ENCODE measurements at places on chromosomes 11 and 22. TPM values are rescaled to one million over a fixed set of nuclear protein-coding genes. Genes with fewer than 3 reads are reported as not detected.

DNA sequence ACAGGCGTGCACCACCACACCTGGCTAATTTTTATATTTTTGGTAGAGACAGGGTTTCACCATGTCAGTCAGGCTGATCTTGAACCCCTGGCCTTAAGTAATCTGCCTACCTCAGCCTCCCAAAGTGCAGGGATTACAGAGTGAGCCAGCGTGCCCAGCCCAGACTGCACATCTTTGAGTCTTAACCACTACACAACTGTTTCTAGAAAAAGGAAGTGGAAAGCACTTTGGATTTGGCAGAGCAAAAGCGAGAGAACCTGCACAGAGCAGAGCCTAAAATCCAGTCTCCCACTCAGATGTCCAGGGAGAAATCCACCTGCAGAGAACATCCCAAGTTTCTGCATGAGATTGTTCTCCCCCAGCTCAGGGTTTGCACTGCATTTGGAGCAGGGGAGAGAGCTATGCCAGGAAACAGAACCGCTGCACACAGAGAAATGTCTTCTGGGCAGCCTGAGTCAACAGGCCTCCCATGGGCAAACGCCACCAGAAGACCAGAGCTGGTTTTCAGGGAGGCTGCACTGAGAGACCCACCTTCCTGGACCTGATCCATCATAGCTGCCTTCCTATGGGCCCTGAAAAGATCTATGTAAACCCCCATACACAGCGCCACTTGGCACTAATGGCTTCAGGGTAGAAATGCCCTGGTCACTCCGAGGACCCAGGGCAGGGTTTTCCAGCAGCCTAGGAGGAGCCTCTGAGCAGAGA lies 54.0 kb downstream of the RPUSD4 start:
- no peaks in the 10 kb centered on the region for H3K36me3 ChIP-seq
- no peak for DNase-seq
- no peak overlapping the region for H3K27ac ChIP-seq
- H3K4me1 ChIP-seq: no peaks in the 10 kb centered on the region

DNA sequence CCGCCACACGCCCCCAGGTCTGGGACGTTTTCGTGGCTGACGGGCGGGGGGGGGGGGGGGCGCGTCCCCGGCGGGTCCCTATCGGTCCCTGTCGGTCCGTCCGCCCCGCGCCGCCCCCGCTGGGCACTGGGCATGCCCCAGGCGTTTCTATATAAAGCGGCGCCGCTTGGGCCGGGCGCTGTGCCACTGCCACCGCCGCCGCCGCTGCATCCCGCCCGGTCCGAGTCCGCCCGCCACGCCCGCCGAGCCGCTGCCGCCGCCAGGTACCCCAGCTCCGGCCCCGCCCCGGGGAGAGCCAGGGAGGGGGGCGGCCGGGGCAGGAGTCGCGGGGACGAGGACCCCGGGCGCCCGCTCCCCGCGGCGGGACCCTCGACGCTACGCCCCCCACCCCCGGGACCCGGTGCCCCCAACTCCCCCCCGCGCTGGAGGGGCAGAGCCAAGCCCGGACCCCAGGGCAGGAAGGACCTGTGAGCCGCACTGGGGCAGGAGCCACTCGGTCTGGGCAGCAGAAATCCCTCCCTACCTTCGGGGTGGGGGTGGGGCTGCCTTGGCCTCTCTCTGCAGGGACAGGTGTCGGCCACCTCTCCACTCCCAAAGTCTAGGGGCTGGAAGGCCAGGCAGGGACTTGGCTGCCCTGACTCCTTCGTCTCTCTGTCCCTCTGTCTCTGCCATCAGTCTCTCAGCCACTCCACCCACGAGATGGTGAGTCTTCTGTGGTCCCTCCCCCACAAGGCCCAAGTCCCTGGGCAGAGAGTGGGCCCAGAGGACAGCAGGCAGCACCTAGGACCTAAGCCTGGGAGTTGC lies at the start of gene CARNS1:
TSS of gene CARNS1 (plus strand) at position 178 of the 804 bp plus-strand sequence. CDS start at position 700, 522 bp downstream.
- no peak for DNase-seq
- peak within 1 kb of the TSS; percentile 37 for H3K4me3 ChIP-seq
- H3K27me3 ChIP-seq: no peaks in the 10 kb centered on the region
- no peaks in the 10 kb centered on the region for H3K36me3 ChIP-seq
- peaks cover 50% of the 10 kb centered on the region for H3K4me1 ChIP-seq

GAB4 gene
- not detected for total RNA-seq

DNA sequence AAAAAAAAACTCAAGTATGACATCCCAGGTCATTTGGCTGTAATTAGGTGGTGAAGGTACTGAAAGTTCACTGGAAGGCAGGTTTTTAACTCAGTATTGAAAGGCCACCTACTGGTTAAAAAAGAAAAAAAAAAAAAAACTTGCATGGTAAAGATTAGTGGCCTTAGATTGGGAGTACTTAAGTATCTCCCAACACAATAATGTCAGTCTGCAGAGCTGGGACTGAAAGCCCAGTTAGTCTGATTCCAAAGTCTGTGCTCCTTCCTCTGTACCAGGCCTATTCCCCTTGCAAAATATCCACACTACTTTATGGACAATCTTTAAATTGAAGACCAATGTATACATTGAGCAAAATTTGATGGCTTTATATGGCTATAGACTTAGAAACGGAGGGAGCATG lies 85.5 kb downstream of the NOX4 start:
- no peak overlapping the region for H3K27ac ChIP-seq
- no peaks in the 10 kb centered on the region for H3K36me3 ChIP-seq
- DNase-seq: no peak
- H3K4me3 ChIP-seq: no peak overlapping the region
- H3K4me1 ChIP-seq: no peaks in the 10 kb centered on the region

DNA sequence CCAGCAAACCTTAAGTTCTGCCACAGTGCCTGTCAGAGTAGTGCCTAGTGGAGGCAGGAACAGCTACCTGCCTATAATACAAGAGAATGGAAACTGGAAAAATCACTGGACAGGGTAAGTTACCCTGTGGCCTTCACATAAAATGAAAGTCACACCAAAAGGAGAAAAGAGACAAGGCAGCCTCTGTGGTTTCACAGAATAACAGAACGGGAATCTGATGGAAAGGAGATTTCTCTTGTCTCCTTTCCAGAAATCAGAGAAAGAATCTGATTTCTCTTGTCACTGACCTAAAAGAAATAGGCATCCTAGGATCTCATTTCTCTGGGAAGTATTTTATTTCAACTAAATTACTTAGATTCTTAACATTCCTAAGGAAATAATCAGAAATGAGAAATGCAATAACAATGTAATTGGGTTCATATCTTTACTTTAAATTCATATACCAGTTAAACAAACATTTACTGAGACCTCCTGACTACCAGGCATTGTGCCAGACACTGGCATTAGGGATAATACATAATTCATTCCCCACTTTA lies 41.6 kb downstream of the PRCP start:
- H3K4me3 ChIP-seq: no peak overlapping the region
- no peak overlapping the region for H3K27ac ChIP-seq
- no peaks in the 10 kb centered on the region for H3K36me3 ChIP-seq
- no peak for DNase-seq

- no peak overlapping the region for H3K4me3 ChIP-seq
- H3K36me3 ChIP-seq: peaks cover 91% of the 10 kb centered on the region
- no peak for DNase-seq
- no peak overlapping the region for H3K27ac ChIP-seq
- no peaks in the 10 kb centered on the region for H3K27me3 ChIP-seq
- H3K4me1 ChIP-seq: peaks cover 12% of the 10 kb centered on the region
Observed at GRCh38 chr11:116782728-116783127, 5.1 kb downstream of the ZPR1 start.

RAB38 gene
- 10.9 TPM for total RNA-seq

DNA sequence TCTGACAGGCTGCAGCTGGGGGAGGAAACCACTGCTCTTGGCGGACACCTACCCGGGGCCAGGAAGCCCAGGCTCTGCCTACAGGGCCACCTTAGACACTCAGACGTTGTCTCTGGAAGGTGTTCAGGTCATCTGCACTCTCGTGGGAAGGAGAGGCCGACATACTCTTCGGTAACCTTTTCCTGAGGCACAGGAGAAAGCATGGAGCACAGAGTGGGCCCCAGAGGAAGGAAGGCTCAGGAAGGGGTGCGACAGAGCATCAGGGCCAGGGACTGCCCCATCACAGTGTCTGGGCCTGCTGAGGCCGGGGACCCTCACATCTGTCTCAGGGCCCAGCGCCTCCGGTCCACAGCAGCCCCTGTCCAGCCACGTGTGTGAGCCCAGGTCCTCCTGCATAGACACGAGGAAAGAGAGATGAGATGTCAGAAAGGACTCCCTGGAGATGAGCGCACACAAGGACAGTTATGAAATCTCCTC lies 18.2 kb upstream of the TUB start:
- no peak for DNase-seq
- no peaks in the 10 kb centered on the region for H3K36me3 ChIP-seq
- H3K4me1 ChIP-seq: peaks cover 4% of the 10 kb centered on the region
- no peak overlapping the region for H3K4me3 ChIP-seq
- peak overlapping the region; percentile 31 for H3K27ac ChIP-seq
- no peaks in the 10 kb centered on the region for H3K27me3 ChIP-seq

DNA sequence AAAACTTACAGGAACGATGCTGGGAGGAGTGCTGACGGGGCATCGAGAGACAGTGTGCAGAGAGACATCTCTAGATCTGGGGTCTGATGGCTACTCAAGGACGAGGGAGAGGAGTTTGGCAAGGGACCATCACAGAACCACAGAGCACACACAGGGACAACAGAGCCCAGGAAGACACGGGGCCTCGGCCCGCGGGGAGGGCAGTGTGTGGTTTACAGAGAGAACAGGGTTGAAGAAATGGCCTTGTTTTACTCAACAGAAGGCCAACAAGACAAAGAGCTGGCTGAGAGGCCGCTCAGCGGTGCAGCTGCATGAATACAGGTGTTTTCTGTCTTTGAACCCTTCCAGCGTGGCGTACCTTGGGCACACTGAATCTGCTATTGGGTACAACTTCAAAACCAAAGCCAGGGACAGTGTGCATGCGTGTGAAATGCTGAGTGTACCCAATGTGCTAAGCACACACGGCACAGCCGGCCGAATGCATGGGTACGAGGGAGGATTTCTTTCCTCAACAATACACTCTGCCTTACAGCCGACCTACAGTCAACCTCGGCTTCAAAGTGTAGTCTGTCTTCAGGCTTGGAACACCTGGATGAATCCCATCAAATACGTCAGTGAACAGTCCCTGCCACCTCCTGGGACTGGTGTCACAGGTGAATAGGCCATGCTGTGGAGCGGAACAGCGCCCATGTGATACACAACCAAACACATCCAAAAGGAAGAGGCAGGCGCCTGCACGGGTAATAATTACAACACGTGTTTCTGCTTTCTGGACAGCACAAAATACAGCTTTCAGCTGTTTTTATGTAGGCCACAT lies 20.7 kb upstream of the BID start:
- peaks cover 13% of the 10 kb centered on the region for H3K36me3 ChIP-seq
- H3K4me3 ChIP-seq: no peak overlapping the region
- DNase-seq: no peak
- no peaks in the 10 kb centered on the region for H3K27me3 ChIP-seq
